HTR-8/SVneo (cell line): ENCODE measurements at places on chromosomes 3 and 15.

DNA sequence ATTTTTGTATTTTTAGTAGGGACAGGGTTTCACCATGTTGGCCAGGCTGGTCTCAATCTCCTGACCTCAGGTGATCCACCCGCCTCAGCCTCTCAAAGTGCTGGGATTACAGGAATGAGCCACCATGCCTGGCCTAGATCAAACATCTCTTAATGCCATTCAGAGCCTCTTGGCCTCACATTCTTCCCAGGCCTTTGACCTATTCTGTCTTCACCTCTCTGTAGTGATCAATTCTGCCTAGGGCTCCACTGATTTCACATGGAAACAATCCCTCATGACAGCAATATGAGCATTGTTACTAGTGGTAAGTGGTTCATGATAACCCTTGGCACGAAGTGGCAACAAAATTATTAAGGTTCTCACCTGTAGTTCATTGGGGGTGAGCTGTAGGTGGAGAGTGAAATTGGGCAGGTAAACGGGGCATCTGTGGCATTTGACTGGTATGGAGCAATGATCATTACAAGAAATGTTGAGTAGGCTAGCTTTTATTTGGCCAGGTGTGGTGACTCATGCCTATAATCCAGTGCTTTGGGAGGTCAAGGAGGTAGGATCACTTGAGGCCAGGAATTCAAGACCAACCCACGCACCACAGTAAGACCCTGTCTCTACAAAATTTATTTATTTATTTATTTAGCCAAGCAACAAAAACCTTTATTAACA is 4.8 kb upstream of the ARPIN start:
- no peak for DNase-seq

- no peak for DNase-seq
Observed at GRCh38 chr3:186342197-186342596, 19.8 kb downstream of the DGKG start.

DNA sequence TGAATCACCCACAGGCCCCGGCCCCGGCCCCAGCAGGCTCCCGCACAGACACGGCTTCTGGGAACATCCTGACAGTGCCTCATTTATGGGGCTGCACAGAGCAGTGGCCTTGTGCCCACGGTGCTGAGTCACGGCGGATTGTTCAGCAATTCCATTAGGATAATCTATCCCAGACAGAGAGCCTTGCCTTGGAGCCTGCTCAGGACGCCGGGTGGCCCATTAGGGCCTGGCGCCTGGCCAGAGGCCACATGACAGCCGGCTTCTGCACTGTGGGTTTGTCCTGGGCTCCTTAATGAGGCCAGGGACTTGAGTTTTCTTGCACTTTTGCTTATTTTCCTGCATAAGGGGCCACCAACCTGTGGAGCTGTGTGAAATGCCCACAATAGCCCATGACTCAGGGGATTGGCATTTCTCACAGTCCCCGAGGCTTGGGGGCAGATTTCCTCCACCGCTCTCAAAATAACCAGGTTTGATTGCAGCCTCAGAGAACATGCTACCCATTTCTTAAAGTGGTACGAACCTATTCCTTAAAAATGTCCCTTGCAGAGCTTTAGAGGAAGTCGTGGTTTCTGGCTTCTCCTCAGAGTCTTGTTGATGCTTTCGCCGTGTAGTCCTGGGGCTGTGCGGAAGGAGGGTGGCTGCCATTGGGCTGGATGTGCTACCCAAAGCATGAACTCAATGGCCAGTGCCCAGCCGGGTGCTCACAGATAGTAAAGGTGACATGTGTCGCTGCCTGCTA is 19.0 kb downstream of the SYNM start:
- peak; percentile 87 for DNase-seq

DNA sequence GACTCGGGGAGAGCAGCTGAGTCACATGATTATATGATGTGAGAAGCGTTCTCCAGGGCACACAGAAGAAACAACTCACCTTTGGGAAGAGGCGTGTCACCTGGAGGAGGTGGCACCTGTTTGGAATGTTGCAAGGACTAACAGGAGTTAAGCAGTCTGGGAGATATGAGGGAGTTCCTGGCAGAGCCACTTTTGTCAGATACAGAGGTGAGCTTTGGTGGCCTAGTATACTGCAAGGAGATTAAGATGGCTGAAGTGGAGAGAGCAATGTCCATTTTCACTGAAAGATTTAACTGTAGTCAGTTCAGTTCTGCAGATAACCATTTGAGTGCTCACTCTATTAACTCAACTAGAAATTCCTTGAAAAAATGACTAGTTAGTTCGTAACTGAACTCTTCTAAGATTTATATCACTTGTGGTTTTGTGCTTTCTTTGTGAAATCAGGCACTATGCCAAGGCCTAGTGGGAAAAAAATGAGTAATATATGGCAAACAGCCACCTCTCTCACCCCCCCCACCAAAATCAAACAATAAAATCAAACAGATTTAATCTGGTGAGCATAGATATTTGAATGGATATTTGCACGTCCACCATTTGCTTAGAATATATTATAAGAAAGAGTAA is 61.3 kb downstream of the CRYBG3 start:
- peak; percentile 5 for DNase-seq

- DNase-seq, result peak; percentile 41
Observed at GRCh38 chr3:192869131-192870031, 48.3 kb downstream of the MB21D2 start.

- DNase-seq, result no peak
Observed at GRCh38 chr15:74773731-74774252, 8.1 kb upstream of the CSK start.

- peak; percentile 47 for DNase-seq
Observed at GRCh38 chr3:13507570-13508339, 27.6 kb downstream of the HDAC11 start.

DNA sequence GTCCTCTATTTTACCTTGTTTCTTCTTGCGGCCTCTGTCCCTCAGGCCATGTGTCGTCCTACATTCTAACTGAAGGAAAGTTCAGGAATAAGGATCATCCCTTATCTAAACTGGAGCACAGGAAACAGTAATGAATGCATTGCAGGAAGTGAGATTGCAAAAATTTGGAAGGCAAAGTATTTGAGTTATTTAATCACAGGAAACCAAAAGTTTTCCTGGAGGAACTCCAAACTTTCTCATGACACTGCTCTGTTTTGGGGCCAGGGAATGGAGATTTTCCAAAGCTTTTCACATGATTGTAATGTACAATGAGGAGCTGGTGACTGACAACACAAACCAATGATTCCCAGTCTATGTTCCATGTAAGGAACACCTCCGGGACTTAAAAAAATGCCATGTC is 57.8 kb upstream of the PLSCR4 start:
- no peak for DNase-seq

DNA sequence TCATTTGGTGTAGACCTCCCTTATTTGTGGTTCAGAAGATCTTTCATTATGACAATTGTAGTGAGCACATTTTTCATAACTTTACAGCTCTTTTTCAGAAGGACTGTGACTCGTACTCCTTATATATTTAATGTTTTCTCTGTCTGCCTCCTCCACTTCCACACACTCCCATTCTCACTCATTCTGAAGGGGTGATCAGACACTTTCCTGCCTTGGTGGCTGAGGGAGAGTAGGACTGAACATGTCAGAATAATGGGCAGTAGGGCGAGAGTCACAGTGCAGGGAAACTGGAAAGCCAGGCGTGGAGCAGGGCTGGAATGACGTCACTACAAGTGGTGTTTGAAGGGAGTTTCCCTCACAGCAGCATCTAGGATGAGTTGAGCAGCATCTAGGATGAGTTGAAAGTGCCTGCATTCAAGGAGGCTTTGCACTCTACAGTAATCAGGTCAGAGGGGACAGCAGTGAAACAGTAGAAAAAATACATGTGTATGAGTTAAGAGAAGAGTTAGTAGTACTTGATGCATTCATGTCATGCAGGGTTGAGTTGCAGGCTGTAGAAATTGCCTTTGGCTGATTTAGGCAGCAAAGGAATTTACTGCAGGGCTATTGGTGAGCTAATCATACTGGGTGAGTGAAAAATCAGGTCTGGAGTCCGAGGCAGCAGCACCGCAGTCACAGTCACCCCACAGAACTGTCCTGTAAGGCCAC is 36.3 kb upstream of the FBXL22 start:
- no peak for DNase-seq

DNA sequence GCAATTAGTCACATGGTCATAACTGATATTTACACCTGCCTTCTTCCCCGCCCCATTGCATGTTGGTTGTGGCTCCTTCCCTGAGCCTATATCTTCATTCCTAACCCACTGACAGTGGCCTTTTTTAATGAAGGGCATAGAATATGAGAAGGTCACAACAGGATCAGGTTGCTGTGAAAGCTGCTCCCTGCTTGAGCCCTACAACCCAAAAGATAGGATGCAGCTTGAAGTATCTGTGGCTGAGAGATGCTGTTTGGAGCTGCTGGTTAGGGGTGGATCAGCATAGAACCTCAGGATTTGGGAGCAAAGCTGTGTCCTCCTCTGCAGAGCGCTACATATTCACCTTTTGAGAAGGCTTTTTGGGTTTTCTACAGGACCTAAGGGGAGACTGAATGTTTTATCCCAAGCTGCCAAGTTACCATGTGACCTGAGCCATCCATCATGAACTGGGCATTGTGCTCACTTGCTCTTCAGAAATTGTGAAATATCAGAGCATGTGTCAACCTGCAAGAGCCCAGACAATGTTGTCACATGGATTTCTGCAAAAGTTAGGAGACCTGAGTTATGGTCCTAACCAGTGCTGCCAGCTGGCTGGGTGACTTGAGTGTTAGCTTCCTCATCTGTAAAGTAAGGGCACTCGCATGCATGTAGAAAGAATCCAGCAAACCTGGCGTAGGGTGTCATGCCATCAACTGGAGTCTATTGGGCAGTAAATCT is 49.8 kb upstream of the ARL8B start:
- no peak for DNase-seq

DNA sequence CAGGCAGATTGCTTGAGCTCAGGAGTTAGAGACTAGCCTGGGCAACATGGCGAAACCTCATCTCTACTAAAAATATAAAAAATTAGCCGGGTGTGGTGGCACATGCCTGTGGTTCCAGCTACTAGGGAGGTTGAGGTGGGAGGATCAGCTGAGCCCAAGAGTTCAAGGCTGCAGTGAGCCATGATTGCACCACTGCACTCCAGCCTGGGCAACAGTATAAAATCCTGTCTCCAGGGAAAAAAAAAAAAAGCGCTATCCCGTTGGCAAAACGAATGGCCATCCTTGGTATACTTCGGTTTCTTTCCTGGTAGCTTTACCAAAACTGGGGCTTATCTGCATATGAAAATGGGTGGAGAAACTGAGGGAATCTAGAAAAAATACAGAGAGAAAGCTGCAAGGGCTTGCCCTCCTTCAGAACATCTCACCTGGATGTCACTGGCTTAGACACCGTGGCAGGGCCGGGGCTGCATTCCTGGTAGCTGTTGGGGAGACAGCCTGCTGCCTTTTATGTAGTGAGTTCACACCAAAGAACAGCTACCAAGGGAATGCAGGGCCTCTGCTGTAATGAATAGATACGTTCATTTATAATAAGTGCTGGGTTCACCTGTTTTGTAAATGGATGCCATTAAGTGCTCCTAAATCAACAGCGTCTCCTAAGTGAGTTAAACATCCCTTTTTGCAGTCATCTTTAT is 96.0 kb downstream of the IQSEC1 start:
- no peak for DNase-seq

DNA sequence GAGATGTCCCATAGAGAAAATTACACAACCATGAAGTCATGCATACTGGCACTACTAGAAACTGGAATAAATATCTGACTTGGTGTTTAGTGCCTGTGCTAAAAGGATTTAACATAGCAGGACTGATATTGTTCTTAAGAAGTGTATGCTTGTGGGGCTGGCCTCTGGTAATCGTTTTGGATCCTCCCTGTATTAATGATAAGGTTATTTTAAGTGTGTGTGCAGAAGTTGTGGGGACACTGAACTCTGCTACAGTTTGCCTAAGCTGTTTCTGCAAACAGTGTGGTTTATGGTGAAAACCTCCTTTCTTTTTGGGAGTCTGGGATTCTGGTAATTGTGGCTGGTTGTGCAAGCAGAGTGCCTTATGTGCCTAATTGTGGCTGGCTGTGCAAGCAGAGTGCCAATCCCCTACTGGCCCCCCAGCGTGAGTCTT is 120.8 kb downstream of the CLASP2 start:
- DNase-seq, result no peak

DNA sequence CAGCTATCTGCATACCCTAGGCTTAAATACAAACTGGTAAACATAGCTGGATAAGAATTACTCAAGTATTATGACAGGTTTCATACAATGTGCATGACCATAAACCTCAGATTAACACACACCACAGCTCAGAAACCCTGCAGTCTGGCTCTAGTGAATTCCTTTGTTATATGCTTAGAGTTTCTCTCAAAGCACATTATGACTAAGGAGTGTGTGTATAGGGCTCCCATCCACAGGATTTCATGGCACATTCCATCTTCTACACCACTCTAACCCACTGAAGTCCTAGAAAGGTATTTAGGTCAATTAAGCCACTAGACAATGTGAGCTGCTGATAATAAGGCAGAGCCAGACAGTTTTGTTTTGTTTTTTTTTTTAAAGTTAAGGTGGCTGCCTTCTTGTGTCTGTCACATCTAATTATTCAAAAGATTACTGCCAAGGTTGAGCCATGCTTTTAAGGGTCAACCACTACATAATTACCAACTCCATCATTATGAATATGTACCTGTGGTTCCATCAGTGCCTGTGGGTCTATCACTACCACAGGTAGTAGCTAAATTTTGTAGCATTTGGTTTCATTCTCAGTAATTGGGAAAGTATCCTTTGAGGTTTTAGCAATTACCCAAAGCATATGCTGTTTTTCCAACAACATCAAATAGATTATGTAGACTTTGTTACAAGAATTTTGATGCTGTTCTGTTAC is 107.0 kb downstream of the ALCAM start:
- no peak for DNase-seq

- DNase-seq, result no peak
Observed at GRCh38 chr3:141128126-141128777, 77.1 kb downstream of the SPSB4 start.

DNA sequence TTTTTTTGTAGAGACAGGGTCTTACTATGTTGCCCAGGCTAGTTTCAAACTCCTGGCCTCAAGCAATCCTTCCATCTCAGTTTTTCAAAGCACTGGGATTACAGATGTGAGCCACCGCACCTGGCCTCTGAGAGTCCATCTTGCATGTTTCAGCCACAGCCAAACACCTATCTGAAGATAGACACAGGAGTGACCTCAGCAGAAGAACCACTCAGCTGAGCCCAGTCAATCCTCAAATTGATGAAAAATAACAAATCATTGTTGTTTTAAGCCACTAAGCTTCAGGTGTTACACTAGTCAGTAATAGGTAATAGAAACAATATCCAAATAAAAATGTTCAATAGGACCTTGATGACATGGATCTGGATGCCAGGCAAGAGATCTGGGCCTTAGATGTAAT is 38.3 kb upstream of the MITF start:
- DNase-seq, result no peak

- DNase-seq, result no peak
Observed at GRCh38 chr15:32119694-32120330, 89.5 kb downstream of the CHRNA7 start.

DNA sequence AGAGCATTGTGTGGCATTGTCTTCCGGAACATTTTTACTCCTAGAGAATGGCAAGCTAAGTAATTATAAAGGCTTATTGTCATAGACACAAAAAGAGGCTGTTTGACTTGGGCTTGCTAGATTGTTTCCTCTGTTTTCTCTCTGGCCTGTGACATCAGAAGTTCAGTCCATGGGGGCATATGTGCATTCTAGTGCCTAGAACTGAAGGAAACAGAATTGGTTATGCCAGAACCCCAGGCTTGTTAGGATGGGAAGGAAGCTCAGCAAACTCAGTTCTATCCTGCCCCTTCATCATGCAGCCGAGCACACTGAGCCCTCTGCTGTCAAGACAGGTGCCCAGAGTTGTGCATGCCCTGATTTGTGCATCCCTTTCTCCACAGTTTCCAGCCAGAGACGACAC is 131.3 kb downstream of the PDE8A start:
- no peak for DNase-seq

GRCh38 chr15:88646088-88646405 is 7.2 kb downstream of the ISG20 start:
- no peak for DNase-seq
